LHCN-M2 (cell line): ENCODE measurements at places on chromosomes 7 and 10. TPM values are rescaled to one million over a fixed set of nuclear protein-coding genes. Genes with fewer than 3 reads are reported as not detected.

The IFIT1B gene
- total RNA-seq = not detected in 2 replicates

The CNTNAP2 gene
- not detected in 2 replicates for total RNA-seq

The OR2A42 gene
- total RNA-seq = not detected in 2 replicates

The PDGFA gene
- 33.7 and 37.0 TPM in 2 replicates for total RNA-seq

The PKD2L1 gene
- total RNA-seq = not detected in 2 replicates

The DPP6 gene
- not detected in 2 replicates for total RNA-seq

The PRTFDC1 gene
- total RNA-seq = 1.6 and 2.2 TPM in 2 replicates

The ASB10 gene
- not detected in 2 replicates for total RNA-seq

The TFAM gene
- total RNA-seq = 29.9 and 44.9 TPM in 2 replicates

The ANKRD2 gene
- total RNA-seq = 0.11 TPM in 1 of 2 replicates, not detected in the other

The KAZALD1 gene
- 15.1 and 16.1 TPM in 2 replicates for total RNA-seq

The CRHR2 gene
- not detected in 2 replicates for total RNA-seq

GRCh38 chr10:62023329-62023728 is 121.8 kb downstream of the ARID5B start:
- no peak for DNase-seq

DNA sequence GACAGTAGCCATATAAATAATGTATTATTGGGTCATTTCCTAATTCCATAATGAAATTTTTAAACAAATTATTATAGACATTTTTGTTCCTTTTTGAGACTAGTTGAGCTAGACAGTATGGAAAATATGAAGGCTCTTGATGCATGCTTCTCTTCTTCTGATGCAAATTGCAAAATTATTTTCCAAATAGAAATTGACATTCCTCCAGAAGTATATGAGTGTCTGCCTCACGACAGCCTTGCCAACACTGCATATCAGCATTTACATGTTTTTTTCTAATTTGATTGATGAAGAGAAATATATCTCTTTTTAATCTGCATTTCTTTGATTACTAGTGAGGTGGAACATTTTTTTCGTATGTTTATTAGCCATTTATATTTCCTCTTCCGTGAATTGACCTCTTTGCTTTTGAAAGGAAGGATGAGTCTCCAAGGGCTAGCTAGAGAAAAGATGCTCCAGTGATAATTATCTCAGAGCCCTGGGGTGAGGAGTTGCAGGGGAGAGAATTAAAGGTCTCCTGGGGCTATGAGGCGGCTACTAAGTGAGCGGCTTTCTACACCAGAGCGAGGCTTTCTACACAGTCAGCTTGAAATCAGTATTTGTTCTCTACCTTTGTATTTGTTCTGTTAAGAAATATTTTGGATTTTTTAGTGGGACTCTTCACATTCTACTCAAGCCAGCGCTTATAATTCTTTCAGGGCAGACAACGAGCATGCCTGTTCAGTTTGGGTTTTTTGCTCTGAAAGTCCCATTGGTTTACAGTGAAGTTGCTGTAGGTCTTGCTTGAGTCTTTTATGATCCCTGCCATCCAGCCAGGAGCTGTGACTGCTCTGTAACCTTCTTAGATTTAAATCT is 712.2 kb upstream of the GALNT17 start:
- no peak for DNase-seq

DNA sequence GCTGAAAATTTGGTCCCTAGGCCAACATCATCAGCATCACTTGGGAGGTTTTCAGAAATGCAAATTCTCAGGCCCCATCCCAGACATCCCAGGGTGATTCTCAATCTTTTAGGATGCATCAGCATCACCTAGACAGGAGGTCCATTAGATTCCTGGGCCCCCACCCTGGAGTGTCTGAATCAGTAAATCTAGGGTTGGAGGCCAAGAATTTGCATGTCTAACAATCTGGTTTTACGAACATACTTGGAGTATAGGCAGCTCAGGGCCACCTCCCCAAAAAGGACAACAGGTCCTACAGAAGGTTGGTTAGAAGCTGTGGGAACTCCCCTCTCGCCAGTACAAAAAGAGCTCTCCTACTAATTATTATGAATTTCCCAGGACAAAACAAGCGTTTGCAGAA is 15.5 kb downstream of the ZC3HAV1 start:
- no peak for DNase-seq

- DNase-seq = no peak
Observed at GRCh38 chr7:96308253-96308949, 13.5 kb downstream of the SLC25A13 start.

DNA sequence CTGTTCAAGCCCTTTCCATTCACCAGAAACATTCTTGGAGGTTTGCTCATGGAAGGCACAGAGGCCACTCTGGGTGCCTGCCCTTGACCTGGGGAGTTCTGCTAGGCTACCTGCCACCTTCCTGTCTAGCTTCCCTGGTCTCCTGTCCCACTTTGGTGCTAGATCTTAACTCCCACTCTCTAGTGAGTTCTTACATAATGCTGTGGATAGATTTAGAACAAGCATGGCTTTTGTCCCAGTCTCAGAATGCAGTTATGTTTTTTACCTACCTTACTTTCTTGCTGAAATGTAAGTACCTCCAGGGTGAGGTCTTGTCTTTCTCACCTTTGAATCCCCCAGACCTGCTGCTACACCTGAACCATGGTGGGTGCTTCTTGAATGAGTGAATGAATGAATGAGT is 1252.3 kb downstream of the TYW1 start:
- DNase-seq = no peak

DNA sequence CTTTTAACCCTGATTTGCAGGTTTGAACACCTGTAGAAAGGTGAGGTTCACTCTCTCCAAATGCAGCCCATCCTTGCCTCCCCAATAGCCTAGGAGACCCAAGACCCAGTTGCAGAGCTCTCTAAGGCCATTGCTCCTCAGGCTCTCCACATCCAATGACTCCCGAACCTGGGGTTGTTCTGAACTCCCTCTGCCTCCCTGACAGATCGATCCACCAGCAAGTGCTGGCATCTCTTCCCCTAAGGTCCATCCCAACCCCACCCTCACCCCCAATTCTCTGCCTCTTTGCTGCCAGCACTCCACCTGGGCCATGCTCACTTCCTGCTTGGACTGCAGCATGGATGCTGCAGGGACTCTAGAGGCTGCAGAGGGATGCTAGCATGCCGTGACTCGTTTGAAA is 19.3 kb upstream of the FAM170B start:
- no peak for DNase-seq

GRCh38 chr7:106057962-106058927 is 53.9 kb downstream of the SYPL1 start:
- DNase-seq = no peak

GRCh38 chr10:36880898-36881297 is 244.5 kb upstream of the ANKRD30A start:
- DNase-seq = peak; percentile 9

DNA sequence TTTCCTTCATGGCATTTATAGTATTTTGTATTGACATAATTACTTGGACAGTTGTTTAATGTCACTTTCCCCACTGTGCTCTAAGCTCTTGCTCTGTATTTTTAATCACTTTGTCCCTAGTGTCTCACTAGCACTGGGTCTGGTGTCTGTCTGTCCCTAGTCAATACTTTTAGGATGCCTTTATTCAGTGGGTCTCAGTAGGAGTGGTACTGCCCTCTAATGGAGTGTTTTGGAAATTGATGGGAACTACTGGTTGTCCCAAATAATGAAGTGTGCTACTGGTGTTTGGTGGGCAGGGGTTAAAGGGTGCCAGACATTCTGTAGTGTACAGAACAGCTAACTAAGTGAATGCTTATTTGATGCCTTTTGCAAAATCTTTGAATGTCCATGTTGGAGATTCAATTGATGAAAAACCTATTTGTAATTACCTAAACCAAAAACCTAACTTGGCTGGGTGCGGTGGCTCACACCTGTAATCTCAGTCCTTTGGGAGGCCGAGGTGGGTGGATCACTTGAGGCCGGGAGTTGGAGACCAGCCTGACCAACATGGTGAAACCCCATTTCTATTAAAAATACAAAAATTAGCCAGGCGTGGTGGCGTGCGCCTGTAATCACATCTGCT is 33.3 kb downstream of the CDK14 start:
- peak; percentile 77 for DNase-seq

GRCh38 chr7:102469972-102470825 is 5.4 kb downstream of the LRWD1 start:
- DNase-seq = no peak

DNA sequence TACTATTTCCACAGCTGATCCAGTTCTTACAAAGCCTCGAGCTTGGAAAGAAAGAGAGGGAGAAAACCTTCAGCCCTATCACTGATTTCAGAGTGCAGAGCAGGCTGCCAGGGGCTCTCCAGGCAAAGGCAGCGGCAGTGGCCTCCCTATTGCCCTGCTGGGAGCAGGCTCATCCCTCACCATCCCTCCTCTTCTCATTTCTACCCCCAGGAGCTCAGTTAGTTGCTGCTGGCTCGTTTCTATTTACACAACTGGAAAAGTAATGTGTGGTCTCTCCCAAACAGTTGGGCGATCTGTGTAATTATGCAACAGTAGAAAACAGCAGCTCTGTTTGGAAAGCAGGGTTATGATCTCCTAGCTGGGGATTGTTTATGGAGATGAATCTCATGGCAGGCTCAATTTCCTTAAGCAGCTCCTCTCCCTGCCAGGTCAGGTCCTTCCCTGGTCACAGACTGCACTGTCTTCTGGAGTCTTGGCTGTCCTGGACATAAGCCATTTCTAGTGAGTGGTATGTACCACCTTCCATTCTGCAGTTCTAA is 28.7 kb upstream of the TNS3 start:
- peak; percentile 83 for DNase-seq

- DNase-seq = no peak
Observed at GRCh38 chr10:127275793-127276450, 79.5 kb upstream of the INSYN2A start.

- DNase-seq = no peak
Observed at GRCh38 chr7:36272567-36273269, 116.9 kb upstream of the ANLN start.

- no peak for DNase-seq
Observed at GRCh38 chr10:34116681-34117271, 698.3 kb downstream of the PARD3 start.

- no peak for DNase-seq
Observed at GRCh38 chr7:36741866-36742265, 17.6 kb upstream of the AOAH start.

DNA sequence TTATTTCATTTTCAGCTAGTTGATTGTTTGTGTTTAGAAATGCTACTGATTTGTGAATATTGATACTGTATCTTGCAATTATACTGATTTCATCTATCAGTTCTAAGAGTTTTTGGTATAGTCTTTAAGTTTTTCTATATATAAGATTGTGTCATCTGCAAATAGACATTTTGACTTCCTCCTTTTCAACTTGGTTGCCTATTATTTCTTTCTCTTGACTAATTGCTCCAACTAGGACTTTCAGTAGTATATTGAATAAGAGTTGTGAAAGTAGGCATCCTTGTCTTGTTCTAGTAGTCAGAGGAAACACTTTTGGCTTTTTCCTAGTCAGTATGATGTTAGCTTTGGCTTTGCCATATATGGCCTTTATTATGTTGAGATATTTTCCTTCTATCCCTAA is 20.4 kb downstream of the PHTF2 start:
- no peak for DNase-seq

DNA sequence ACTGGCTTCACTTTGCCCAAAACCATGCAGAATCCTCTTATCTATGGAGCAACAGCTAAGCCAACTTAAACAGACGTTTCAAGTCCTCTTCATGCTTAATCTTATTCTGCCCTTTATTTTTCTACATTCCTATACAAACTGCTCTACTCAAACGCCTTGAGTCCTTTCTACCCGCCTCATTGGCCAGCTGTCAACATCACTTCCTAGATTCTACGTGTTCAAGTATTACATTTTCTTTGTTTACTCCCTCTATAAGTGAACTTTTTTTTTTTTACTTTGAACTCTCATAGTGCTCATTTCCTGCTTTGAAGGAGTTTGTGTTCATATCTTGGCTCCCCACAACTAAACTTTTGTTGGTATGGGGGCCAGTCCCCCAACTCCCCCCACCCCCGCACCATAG is 28.9 kb upstream of the SLC26A5 start:
- no peak for DNase-seq

DNA sequence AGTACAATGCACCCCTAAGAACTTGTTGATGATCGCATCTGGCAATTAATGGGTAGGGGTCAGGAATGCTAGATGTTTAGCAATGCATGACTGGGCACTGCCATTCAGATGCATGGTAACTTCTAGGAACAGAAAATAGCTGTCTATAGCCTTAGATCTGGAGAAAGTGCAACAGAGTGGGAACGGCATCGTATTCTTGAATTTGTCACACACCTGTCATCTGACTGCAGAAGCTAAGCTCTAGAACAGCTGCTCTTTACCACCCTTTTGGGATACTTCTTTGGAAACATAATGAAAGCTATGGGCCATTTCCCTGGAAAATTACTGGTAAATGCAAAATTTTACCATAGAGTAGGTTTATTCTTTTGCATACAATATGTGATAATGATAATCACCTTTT is 118.1 kb downstream of the SLC25A13 start:
- DNase-seq = peak; percentile 34

- DNase-seq = no peak
Observed at GRCh38 chr10:62710182-62710581, 94.3 kb upstream of the ADO start.

DNA sequence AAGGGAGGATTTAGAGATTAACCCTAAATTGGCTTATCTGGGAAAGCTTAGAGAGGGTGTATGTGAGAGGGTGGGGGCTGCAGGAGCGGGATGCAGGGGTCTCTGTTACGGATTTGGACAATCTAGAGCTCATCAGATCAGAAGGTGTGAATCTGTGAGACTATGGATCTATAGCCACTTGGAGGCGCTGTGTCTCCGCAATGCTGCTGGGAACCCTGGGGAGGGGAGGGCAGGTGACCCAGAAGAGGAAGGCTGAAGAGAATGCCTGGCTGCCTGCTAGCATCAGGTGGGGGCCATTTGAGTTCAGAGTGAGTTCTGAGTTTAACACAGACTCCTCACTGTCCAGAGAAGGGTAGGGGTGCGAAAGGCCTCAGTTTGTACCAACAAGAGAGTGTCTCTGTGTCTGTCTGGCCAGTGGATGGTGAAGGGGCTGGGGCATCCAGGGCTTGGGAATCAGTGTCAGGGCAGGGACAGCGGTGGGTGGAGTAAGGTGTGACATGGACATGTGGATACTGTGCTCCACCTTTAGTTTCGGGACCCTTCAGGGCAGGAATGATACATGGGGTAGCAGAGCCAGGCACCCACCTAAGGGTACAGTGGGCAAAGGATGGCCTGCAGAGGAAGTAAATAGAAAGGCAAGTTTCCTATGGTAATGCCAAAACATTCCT is 187.3 kb upstream of the PRSS58 start:
- DNase-seq = no peak

DNA sequence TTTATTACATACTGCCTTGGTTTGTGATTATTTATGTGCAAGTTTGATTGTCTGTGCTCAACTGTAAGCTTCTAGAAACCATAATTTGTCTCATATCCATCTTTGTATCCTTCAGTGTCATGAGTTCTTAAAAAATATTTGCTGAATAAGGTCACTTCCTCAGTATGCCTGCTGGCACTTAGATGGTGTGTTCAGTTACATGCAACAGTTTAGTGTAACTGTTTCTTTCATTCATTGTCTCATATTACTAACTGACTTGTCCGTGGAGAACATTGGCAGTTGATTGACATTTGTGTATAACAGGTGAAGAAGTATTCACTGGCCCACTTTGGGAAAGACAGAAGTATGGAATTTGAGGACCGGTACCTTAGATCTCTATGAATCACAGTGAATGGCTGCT is 236.9 kb downstream of the PRKG1 start:
- peak; percentile 30 for DNase-seq
